ENCODE measurements at places on chromosomes 5 and 9.

DNA sequence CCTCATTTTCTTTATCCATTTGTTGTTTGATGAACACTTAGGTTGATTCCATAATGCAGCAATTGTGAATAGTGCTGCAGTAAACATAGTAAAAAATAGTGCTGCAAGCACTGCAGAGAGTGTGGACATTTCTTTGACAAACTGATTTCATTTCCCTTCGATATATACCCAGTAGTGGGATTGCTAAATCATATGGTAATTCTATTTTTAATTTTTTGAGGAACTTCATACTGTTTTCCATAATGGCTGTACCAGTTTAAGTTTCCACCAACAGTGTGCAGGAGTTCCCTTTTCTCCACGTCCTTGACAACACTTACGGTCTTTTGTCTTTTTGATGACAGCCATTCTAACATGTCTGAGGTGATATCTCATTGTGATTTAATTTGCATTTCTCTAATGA, 138.2 kb upstream of the PLPPR1 start:
- DNase-seq = no peak

DNA sequence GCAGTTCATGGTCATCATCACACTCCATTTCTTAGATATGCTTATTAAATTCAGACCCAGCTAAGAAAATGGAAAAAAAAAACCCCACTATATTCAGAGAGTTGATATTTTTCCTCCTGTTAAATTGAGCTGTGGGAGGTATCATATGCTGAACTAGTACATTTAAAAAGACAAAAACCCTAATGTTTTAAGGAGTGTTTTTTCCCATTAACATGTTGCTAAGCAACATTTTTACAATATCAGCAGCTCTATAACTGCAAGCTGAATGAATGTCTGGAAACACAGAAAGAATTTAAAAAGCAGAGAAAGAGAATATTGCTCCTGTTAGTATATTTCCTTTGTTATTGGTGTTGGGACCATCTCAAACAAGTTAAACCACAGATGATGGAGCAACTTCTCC, 265.8 kb upstream of the GRIA1 start:
- no peak for DNase-seq

DNA sequence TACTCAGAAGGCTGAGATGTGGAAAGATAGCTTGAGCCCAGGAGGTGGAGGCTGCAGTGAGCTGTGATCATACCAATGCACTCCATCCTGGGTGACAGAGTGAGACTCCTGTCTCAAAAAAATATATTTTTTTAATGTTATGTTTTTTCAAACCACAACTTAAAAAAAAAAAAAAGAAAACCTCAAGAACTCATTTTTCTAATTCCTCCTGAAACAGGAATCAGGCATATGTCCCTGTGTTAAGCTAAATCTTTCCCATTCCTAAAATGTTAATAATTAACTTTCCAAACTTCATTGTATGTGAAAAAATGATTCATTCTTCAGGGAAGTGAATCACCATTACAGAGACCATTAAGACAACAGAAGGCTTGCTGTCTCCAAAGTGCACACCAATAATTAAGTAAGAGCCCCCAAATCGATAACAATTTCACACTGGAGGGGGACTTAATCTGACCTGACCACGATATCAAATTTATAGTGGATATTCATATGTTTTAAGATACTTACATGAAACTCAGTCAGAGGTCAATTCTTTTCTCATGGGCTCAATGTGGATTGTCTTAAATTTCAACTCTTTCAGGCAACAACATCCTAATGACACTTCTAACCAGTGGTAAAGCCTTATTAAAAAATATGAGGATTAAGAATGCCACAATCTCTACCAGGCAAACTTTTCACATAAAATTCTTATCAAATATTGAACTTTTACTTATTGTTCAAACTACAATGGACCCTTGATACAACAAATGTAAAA, 5.2 kb downstream of the CEMIP2 start:
- DNase-seq = no peak

GRCh38 chr9:105299190-105299854, 54.9 kb downstream of the SLC44A1 start:
- DNase-seq = no peak

GRCh38 chr5:139611703-139612584, 36.2 kb upstream of the CXXC5 start:
- no peak for DNase-seq

DNA sequence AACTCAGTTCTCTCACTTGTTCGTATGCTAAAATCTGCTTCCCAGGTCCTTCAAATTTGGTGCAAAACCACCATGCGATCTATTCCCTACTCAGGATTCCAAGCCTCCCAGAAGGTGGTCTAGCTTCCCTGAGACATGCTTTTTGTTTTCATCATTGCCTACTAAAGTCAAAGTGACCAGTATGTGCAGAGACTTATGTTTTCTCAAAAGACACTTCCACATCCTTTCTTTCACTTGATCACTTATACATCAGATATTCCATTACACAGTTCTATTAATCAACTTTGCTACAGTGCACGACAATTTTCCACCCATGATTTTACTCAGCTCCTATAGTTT, 242.1 kb downstream of the PAPPA start:
- DNase-seq = no peak

- DNase-seq = no peak
These were observed 18.4 kb downstream of the TRIM36 start for GRCh38 chr5:115151208-115151805.

- DNase-seq = no peak
These were observed 207.3 kb downstream of the TMEM38B start for GRCh38 chr9:105901514-105902109.
